H1 (cell line): ENCODE measurements at places on chromosomes 7 and 10. TPM values are rescaled to one million over a fixed set of nuclear protein-coding genes. Genes with fewer than 3 reads are reported as not detected.

- DNase-seq: no peak
Measured at GRCh38 chr7:150363872-150364271, 4.8 kb upstream of the REPIN1 start.

The ANKRD30A gene
- not detected in 2 replicates for total RNA-seq

The CEP55 gene
- total RNA-seq: 18.9 and 19.6 TPM in 2 replicates

The EN2 gene
- not detected in 2 replicates for total RNA-seq
